IMR-90 (cell line): ENCODE measurements at places on chromosomes 3 and 15. TPM values are rescaled to one million over a fixed set of nuclear protein-coding genes. Genes with fewer than 3 reads are reported as not detected.
A peak's percentile ranks its signal among the peaks of the same experiment; 100 is the strongest.

SFMBT1 gene
- 1.8 and 3.6 TPM in 2 replicates for total RNA-seq

DNA sequence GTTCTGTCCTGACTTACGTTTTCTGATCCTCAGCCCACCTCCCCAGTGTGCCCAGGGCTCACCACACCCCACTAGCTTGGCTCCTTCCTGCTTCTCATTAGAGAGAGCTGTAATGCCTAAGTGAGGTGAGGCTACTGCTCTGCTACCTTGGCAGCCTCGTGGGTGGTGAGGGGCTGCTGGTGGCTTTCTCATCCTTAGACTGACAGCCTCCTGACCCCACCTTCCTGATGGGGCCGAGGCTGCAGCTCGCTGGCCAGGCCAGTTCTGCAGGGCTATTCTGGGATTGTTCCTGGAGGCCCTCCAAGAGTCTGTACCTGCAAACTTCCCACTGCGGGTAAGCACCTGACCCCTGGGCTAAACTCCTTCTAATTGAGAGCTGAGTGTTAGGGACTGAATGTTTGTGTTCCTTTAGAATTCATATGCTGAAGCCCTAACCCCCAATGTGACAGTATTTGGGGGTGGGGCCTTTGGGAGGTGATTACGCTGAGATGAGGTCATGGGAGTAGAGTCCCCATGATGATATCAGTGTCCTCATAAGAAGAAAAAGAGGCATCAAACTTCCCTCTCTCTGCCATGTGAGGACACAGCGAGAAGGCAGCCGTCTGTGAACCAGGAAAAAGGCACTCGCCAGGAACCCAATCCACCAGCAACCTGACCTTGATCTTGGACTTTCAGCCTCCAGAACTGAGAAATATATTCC, 38.1 kb upstream of the IQSEC1 start:
- no peak for DNase-seq

PDZRN3 gene
- total RNA-seq, result 17.0 and 17.8 TPM in 2 replicates

DNA sequence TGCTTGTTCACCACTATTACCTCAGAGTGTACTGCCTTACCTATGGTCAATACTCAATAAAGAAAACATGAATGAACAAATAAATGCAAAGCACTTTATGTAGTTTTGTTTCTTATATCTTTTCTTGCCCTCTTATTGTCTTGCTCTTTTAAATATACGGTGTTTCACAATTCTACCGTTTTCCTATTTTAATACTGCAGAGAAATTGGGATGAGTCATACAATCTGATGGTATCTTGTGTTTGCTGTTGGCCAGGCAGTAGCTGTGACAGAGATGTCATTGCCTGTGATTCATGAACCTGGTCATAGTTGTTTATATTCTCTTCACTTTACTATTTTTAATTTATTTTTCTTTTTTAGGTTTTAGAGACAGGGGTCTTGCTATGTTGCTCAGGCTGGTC, 48.3 kb downstream of the SERP1 start:
- peak; percentile 61 for DNase-seq

CCRL2 gene
- total RNA-seq, result 0.28 and 0.36 TPM in 2 replicates
